ENCODE measurements at places on chromosomes 12 and 14.
A peak's percentile ranks its signal among the peaks of the same experiment; 100 is the strongest.

DNA sequence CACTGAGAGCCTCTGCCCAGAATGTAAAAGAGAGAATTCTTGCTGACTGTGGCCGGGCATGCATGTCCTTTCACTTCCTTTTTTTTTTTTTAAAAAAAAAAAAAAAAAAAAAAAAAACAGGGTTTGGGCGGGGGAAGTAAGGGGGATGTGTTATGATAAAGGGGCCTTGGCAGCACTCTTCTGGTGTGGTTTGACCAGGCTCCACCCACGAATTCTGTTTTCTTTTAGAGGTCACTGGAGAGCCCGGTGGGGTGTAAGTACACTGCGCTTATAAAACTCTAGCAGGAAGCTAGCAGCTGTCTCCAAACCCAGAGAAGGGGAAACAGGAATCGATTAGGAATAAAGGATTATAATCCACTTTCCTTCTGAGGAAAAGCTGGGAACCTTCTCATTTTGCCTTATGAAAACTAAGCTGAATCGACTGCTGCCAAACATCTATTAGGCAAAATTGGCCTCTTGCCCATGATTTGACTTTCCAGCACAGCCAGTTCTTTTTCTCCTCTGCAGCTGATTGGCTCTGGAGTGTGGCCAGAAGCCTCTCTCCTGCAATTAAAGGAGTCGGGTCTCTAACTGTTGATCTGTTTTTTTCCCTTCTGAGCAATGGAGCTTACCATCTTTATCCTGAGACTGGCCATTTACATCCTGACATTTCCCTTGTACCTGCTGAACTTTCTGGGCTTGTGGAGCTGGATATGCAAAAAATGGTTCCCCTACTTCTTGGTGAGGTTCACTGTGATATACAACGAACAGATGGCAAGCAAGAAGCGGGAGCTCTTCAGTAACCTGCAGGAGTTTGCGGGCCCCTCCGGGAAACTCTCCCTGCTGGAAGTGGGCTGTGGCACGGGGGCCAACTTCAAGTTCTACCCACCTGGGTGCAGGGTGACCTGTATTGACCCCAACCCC, 27.7 kb upstream of the HIGD1C start:
- DNase-seq = peak; percentile 50

- no peak for DNase-seq
Measured at GRCh38 chr12:22631863-22632463, 7.0 kb downstream of the ETNK1 start.

GRCh38 chr12:57465747-57466505, 6.3 kb downstream of the GLI1 start:
- no peak for DNase-seq

GRCh38 chr14:74618078-74618952, 6.3 kb upstream of the LTBP2 start:
- DNase-seq = no peak

DNA sequence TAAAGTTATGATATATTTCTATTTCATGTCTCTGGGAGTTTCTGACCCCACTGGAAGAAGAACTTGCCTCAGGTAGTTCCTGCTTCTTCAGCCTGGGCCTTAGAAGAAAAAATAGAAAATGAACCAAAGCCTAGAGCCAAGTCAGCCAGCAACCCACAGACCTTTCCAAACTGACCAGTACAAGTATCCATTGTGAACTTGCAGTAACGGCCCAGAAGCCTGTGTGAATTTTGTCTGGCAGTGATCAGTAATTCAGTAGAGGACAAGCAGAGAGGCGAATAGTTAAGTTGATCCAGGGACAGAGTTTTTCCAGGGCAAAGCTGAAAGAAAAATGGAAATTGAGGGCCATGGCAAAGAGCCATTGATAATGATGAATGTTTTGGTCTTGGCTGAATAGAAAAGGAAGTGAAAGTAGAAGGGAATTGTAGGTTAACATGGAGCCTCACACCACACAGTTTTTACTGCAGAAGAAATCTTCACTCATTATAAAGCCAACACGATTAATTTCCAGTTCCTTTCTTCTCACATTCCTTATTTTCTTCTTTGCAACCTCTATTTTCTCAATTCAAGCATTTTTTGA, 311.8 kb downstream of the BTG1 start:
- no peak for DNase-seq

DNA sequence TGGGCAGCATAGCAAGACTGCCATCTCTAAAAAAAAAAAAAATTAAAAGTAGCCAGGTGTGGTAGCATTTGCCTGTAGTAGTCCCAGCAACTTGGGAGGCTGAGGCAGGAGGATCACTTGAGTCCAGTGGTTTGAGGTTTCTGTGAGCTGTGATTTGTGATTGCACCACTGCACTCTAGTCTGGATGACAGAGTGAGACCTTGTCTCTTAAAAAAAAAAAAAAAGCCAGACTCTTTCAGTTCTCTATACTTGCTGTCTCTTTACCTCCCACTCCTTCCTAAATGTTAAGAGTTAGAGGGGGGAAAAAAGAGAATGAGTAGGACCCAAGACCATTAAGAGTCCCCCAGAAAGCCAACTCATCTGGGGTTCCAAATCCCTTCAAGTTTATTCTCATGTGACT, 17.8 kb downstream of the EIF2S1 start:
- DNase-seq = no peak
